Activated CD4-positive, alpha-beta T cell treated with anti-CD3 and anti-CD28 coated beads, Interleukin-2, amount 50 U/mL, for 1 hour (primary cell): ENCODE measurements at places on chromosomes 5 and 9.

DNA sequence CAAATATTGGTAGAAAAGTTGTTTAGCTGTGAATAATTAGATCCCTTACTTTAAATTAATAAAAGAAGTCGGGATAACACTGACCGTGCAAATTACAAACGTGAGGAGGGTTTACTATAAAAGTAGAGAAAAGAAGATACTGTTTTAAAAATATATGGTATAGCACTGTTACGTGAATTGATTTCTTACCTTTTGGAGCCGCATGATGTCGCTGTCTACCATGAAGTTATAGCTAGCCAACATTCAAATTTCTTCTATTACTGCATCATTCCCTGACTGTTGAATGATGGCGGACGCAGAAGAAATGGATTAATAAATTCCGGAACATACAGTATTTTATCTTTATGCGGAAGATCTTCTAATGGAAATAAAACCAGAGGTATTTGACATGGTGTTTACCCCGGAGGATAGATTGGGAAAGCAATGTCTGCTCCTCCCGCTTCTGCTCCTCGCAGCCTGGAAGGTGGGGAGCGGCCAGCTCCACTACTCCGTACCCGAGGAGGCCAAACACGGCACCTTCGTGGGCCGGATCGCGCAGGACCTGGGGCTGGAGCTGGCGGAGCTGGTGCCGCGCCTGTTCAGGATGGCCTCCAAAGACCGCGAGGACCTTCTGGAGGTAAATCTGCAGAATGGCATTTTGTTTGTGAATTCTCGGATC, at the start of gene PCDHA6:
PCDHA6 (plus strand) TSS at position 257 of the 658 bp plus-strand sequence; CDS start at position 389, 132 bp downstream.
- no peak for DNase-seq

- DNase-seq, result no peak
Measured at GRCh38 chr9:109168170-109168569, 1.1 kb upstream of the FRRS1L start.

DNA sequence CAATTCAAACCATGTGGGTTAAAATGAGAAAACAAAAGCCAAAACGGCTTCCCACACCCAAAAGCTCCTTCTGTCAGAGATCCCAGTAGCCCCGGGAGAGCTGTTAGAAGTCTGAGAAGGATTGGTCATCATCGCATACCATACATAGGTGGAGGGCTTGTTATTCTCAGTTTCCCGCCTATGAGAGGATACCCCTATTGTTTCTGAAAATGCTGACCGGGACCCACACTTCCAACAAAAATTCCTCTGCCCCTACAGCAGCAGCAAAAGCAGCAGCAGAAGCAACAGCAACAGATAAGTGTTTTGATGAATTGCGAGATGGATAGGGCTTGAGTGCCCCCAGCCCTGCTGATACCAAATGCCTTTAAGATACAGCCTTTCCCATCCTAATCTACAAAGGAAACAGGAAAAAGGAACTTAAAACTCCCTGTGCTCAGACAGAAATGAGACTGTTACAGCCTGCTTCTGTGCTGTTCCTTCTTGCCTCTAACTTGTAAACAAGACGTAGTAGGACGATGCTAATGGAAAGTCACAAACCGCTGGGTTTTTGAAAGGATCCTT, at the start of gene TEK:
TEK (plus strand) TSS at position 245 of the 561 bp plus-strand sequence. CDS start 366 bp downstream, outside the sequence.
- no peak for DNase-seq

GRCh38 chr9:34653151-34654072, 1.4 kb downstream of the IL11RA start:
- no peak for DNase-seq

DNA sequence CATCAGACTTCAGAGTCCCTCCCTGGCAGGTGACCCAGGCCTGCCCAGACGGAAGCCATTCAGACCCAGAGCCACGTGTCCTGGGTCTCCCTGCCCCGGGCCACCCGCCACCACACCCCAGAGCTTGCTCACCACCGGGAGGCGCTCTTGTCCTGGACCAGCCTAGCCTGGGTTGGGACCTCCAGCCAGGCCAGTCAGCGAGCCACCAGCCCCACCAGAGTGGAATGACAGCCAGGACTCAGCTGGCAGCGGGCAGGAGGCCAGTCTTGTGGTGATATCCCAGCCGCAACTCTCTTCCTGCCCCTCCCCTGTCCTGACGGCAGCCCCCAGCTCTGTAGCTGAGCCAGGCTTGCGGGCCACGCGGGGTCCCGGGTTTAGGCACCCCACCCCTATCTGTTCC, 1.7 kb upstream of the PTGDS start:
- DNase-seq, result peak; percentile 34

- no peak for DNase-seq
Measured at GRCh38 chr9:71985297-71985911, 74.0 kb downstream of the C9orf85 start.

DNA sequence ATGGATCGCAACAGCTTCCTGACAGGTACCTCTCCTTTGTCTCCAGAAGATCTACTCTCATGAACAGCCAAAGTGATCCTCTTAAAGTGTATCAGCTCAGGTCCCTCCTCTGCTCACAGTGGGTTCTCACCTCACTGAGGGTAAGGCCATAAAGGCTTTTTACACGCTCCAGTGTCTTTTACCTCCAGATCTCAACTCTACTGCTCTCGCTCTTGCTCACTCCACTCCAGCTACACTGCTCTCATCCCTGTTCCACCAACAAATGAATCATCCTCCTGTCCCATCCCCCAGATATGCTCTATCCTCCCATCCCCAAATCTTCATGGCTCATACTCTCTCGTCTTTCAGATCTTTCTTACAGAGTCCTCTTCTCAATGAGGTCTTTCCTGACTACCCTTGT, 248.6 kb upstream of the EFNA5 start:
- no peak for DNase-seq

- no peak for DNase-seq
Measured at GRCh38 chr5:180519098-180519497, 24.9 kb downstream of the CNOT6 start.

- no peak for DNase-seq
Measured at GRCh38 chr5:107322936-107323335, 347.8 kb downstream of the EFNA5 start.

DNA sequence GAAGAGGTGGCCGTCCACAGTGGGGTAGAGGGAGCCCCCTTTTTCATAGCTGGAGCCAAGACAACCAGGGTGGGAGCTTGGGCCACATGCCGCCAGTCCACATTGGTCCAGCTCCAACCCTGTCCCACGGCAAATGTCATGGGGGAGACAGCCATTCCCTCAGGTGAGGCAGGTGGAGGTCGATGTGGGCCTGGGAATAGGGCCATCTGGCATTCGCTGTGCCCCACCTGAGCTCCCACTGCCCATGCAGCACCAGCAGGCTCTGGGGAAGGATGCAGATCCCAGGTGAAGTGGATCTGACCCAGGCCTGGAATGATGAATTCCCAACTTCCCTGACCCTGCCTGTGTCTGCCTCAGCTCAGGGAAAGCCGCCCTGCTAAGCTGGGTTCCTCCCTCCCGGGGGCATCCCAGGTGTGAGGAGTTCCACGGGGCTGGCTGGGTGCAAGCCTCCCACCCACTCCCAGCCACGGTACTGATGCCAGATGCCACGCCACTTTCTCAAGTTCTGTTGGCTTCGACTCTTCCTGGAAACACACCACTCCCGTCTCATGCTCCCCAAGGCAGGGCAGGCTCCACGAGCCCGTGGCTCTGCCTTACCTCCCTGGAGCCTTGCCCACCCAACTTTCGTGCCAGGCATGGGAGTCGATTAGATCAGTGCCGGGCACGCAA, 25.2 kb upstream of the FCN2 start:
- no peak for DNase-seq
